CD4-positive, alpha-beta T cell treated with Interleukin-6 at 100 ng/mL for 8 hours (primary cell): ENCODE measurements at places on chromosomes 1 and 21.

GRCh38 chr1:84156210-84156621 is 12.1 kb downstream of the PRKACB start:
- DNase-seq, result no peak

- no peak for DNase-seq
Measured at GRCh38 chr1:64312431-64312830, 109.0 kb downstream of the UBE2U start.

DNA sequence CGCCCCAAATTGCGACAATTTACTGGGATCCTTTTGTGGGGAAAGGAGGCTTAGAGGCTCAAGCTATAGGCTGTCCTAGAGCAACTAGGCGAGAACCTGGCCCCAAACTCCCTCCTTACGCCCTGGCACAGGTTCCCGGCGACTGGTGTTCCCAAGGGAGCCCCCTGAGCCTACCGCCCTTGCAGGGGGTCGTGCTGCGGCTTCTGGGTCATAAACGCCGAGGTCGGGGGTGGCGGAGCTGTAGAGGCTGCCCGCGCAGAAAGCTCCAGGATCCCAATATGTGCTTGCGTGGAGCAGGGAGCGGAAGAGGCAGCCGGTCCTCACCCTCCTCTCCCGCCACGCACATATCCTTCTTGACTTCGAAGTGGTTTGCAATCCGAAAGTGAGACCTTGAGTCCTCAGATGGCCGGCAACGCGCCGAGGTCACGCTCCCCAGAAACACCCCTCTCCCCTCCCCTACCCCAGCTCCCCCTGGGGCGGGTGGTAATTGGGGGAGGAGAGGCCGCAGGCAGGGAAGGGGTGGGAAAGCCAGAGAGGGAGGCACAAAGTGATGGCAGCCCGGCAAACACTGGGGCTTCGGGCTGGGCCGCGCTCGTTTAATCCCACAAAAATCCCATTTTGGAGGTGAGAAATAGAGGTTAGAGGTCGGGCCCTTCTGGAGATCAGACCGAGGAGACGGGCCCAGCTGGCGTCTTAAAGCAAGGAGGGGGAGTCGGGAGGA is 6.2 kb downstream of the SIM2 start:
- no peak for DNase-seq

- DNase-seq, result no peak
Measured at GRCh38 chr1:86754265-86754974, 50.0 kb downstream of the SH3GLB1 start.

GRCh38 chr1:29258976-29259801 is 22.9 kb downstream of the PTPRU start:
- DNase-seq, result no peak
